GM13976 (cell line): ENCODE measurements at places on chromosomes 2 and 18.

GRCh38 chr2:171824086-171824485 is 70.0 kb downstream of the SLC25A12 start:
- DNase-seq, result no peak

GRCh38 chr2:154443919-154444318 is 254.6 kb upstream of the KCNJ3 start:
- no peak for DNase-seq

- DNase-seq, result peak; percentile 83
Measured at GRCh38 chr2:73163483-73164367, 38.6 kb upstream of the NOTO start.

DNA sequence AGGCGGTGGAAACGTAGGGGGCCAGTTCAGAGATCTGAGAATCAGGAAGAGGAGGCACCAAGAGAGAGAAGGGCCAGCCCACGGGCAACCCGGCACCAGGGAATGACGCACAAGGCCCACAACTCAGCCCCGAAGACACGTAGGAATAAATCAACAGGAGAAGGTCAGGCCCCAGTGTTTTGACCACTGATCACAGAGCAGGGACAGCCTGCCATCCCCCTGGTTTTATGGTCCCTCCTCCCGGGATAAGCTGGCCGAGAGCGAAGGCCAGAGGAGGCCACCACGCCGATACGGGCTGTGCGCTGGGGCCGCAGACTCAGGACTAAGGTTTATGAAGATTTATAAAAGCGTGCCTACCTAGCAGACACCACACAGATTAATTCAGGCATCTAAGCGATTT is 341.4 kb downstream of the ZNF516 start:
- no peak for DNase-seq

- DNase-seq, result peak; percentile 43
Measured at GRCh38 chr2:47833516-47833968, 50.6 kb downstream of the MSH6 start.
